Right cardiac atrium (tissue), 5 donors: ENCODE measurements at places on chromosomes 4 and X. TPM values are rescaled to one million over a fixed set of nuclear protein-coding genes. Genes with fewer than 3 reads are reported as not detected.

The PCDH18 gene
- 3.6 TPM for total RNA-seq

The PGRMC1 gene
- total RNA-seq = 31.5 TPM

The FHIP1A gene
- 20.2 TPM for total RNA-seq

The SEL1L3 gene
- total RNA-seq = 2.6 TPM

The GPRASP1 gene
- 18.0 TPM for total RNA-seq

The MBTPS2 gene
- 12.2 TPM for total RNA-seq

The CTSO gene
- 12.1 TPM for total RNA-seq

The ALPK1 gene
- 7.7 TPM for total RNA-seq

The NPY2R gene
- total RNA-seq = not detected

The OTC gene
- total RNA-seq = 1.1 TPM

The UCHL1 gene
- 16.2 TPM for total RNA-seq

The PIR gene
- total RNA-seq = 14.5 TPM

The KDM5C gene
- total RNA-seq = 37.8 TPM

The NDST3 gene
- not detected for total RNA-seq

The CDKL2 gene
- 1.2 TPM for total RNA-seq

The ATP2B3 gene
- not detected for total RNA-seq

The MAD2L1 gene
- 3.7 TPM for total RNA-seq

GRCh38 chr4:120355881-120356280, 289.2 kb upstream of the MAD2L1 start:
- no peak for DNase-seq

- DNase-seq = peak; percentile 46
Measured at GRCh38 chrX:153592966-153593688, 5.8 kb downstream of the CCNQ start.

DNA sequence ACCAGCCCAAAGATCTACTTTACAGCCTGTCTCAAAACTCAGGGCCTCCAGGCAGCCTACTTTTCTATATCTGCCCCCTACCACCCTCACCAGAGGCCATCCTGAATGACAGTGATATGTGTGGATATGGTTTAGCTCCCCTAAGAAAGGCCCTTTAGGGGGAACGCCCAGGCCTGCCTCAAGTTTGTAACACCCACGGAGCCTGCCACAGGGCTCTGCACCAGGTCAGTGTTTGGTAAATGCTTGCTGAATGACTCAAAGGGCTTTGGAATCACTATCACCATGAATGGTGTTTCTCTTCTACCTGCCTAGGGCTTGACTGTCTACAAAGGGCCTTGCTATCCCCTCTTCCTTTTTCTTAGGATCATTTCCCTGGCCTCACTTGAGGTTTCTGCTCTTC, 11.3 kb upstream of the LONRF3 start:
- DNase-seq = no peak

GRCh38 chrX:154083126-154083517, 14.4 kb downstream of the MECP2 start:
- no peak for DNase-seq

- no peak for DNase-seq
Measured at GRCh38 chr4:131613086-131613823, 1535.8 kb upstream of the PCDH10 start.

GRCh38 chrX:11210415-11210801, 82.8 kb upstream of the AMELX start:
- DNase-seq = no peak

DNA sequence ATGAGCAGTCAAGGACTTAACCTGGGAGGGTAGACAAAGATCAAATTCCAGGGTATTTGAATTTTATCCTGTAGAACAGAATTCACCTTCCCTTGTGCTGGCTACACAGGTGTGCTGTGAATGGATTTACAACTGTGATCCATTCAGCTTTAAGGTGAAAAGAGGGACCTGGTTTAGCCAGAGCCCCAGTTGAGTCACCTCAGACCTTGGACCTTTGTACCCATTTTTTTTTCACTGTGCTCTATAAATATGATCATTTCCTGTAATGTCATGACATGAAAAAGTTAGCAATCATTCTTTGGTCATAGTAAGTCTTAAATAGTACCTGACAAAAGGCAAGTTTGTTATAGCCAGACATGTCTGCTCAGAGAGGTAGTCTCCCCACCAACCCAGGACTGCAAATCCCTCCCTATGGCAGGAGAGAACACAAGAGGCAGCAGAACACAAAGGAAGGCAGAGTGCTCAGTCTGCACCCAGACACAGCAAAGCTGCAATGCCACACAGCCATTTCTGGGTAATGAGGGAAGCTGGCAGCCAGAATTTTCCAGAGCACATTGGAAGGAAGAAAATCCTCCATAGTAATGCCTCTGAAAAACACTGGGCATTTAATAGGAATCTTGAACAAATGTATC, 77.9 kb downstream of the CXXC4 start:
- no peak for DNase-seq

DNA sequence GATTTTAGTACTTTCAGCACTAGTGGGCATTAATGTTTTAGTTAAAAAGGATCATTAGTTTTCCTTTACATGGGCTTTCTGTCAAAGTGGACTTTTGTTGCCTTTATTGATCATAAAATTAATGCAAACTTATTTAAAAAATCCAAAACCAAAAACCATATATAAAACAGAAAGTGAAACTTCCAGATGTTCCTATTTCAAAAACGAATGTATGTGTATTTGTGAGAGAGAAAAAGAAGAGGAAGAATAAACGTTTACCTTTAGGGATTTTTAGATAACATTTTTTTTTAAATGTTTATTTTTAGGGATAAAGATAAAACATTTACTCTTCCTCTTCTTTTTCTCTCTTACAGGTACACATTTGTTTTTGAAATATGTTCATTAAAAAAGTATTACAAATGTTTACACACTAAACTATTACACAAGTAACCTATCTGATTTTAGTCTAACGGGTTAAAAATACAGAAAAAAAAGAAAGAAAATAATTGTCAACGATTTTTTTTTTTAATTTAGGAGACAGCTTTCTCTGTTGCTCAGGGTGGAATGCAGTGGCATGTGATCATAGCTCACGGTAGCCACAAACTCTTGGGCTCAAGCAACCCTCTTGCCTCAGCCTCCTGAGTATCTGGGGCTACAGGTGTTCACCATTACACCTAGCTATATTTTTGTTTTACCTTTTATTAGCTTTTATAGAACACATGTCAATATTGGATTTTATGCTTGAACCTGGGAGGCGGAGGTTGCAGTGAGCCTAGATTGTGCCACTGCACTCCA, 16.8 kb upstream of the COX18 start:
- no peak for DNase-seq

GRCh38 chrX:64394874-64395567, at the start of gene MTMR8:
Gene MTMR8, minus strand, starts transcription at chrX:64395452. Its CDS starts 89 bp downstream, at chrX:64395363.
- peak; percentile 77 for DNase-seq

DNA sequence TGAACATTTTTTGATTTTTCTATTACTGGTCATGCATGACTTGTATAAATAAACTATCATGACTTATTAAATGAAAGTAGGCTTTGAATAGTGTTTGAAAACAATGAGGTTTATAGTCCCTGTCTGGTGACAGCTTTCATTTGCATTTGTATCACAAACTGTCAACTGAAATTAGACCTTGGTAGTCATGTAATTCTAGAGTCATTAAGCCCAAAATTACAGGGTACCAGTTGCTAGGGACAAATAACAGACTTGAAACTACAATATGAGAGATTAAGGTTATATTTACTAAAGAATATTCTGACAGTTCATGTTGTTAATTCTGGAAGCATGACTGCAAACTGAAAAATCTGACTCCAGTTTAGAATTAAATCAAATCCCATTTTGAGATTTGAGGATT, 9.2 kb upstream of the VAMP7 start:
- DNase-seq = no peak

DNA sequence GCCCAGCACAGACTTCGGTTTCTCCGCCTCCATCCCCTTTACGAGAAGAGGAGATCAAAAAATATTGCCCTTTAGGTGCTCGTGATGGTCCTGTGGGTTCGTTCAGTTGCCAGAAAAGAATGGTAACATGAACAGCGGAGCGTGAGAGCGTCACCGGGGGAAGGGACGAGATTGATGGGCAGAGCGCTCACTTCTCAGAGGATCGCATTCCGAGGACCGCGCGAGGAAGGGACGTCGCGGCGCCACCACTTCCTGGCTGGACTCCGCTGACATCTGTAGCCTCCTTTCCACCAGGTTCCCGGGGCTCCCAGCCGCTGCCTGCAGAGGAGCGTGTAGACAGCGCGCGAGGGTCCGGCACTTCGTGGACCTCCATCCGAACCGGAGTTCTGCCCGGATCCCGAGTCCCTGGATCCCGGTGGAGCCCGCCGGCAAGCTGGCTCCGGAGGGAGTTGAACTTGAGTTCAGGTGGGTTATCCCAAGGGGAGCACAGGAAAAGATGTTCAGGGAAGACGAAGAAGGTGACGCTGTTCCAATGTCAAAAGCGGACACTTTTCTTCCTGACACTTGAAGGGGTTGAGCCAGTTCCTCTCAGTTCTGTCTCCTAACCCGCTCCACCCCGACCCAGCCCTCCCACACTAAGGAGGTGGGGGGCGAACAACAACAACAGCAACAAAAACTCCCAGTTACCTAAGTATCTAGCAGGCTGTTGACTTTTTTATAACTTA, 484 bp downstream of the GALNTL6 start:
- no peak for DNase-seq

DNA sequence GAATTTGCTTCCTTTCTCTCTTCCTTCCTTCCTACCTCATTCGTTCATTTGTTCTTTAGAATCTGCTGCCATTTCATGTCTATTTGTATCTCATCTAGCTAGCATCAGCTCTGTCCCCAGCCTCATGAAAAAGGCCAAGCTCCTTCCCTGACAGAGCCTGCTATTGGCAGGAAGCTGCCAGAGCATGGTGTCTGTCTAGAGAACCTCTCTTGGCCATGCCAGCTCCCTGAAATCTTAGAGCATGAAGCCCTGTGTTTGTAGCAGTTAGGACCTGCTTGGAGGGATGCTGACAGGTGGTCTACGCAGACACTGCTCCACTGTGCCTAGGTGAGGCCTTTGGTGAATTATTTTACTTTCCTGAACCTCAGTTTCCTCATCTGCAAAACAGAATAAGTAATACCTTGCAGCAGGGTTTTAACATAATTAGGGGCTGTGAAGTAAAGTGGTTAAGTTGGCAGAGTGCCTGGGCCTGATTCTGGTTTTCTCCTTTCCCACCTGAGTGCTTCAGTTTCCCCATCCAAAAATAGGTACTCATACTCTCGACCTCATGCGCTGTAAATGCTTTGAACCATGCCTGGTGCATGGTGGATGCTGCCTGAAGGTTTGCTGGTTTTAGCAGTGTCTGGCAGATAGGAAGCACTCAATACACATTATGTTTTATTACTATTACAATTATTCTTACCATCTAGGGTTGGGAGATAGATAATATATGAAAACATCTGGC, 4.7 kb downstream of the PTTG2 start:
- DNase-seq = no peak

DNA sequence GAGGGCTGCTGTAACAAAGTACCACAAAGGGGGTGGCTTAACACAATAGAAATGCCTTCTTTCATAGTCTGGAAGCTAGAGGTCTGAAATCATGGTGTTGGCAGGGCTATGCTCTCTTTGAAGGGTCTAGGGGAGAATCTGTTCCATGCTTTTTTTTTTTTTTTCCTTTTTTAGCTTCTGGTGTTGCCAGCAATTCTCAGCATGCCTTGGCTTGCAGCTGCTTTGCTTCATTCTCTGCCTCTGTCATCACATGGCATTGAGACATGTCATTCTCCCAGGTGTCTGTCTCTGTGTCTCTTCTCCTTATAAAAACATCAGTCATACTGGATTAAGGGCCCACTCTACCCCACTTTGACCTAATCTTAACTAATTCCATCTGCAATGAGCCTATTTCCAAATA, 78.6 kb upstream of the BOD1L1 start:
- DNase-seq = no peak

DNA sequence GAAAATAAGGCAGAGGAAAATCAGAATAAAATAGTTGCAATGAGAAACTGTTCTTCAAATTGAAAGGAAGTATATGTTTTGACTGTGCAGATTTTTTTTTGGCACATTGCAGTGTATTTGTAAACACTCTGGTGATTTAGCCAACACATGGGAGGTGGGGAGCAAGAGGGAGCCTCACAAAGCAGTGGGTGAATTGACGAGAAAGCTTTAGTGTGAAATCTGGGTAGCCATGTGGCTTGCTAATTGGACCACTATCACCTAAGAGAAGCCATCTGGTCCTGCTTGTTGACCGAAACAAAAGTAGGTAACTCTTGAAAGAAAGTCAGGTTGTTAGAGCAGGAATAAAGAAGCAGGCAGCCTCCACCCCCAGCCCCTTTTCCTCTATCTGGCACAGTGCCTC, 10.4 kb downstream of the CLCN5 start:
- DNase-seq = no peak

DNA sequence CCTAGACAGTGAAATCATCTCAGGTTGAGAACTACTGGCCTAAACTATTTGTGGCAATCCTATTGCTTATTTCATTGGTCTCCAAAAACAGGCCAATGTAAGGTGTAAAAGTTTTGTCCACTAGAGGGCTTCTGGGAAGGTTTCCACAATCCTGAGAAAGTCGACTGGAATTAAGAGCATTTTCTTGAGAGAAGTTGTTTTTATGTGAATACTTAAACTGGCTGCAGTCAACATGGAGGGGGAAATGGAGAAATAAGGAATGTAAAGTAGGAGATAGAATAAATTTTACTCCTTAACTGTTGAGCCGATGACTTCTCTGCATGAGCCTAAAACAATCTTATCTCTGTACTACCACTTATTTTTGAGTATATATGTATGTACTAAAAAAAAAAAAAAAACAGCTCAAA, 11.0 kb upstream of the EIF4E start:
- DNase-seq = no peak

GRCh38 chr4:55491486-55491885, 55.2 kb downstream of the CLOCK start:
- DNase-seq = no peak

DNA sequence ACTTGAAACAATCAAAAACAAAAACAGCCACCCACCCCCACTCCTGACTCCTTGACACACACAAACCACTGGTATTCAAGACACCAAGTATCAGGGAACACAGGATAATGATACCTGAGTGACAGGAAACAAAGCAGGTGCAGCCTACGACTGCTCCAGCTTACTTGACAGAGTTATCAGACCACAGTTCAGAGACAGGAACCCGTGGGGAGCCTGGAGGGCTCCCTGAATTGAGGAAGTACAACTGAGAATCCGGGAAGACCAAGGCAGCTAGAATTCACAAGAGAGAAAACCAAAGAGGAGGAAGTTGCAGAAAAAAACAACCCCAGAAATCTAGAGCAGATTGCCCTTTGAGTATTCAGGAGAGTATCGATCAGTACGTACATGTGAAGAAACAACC, 20.5 kb downstream of the COMMD8 start:
- no peak for DNase-seq

- no peak for DNase-seq
Measured at GRCh38 chr4:145107126-145107525, 9.0 kb downstream of the ABCE1 start.

DNA sequence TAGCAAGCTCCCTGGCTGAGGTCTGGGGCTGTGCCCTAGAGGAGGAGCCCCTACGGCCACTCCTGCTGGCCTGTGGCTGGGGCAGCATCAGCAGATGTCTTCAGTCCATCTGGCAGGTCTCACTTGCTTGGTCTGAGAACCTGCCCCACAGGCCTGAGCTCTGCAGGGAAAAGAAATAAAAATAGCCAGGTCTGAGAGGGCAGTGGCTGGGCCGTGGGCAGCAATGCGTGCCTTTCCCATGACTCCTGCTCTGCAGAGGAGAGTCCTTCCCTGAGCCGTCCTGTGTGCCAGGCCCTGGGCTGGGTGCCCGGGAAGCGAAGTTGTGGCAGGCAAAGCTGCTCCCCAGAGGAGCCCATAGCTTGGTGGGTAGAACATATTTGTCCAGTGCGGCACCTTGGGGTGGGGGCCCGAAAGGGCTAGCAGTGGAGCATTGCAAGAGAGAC, 11.3 kb upstream of the KIAA0232 start:
- DNase-seq = peak; percentile 82
